Sciatic nerve (tissue), 2 donors: ENCODE measurements at places on chromosomes 6 and 20. TPM values are rescaled to one million over a fixed set of nuclear protein-coding genes. Genes with fewer than 3 reads are reported as not detected.

- DNase-seq: no peak
These were observed 4.7 kb upstream of the ZDHHC14 start for GRCh38 chr6:157376241-157376640.

DNA sequence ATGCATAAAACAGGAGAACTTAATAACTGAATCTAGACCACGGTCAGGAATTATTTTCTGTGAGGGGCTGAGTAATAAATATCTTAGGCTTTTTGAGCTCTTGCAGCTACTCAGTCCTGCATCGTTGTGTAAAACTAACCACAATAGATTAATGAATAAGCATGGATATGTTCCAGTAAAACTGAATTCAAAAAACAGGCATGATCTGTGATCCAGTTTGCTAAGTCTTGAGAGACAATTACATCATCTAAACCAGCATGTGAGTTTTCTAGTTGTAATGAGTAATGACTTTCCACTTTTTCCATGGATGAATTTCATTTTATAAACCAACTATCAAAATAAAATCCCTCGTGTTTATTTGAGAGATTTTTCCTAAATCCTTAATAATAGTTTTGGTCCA lies 336.8 kb downstream of the RFPL4B start:
- DNase-seq: no peak

DNA sequence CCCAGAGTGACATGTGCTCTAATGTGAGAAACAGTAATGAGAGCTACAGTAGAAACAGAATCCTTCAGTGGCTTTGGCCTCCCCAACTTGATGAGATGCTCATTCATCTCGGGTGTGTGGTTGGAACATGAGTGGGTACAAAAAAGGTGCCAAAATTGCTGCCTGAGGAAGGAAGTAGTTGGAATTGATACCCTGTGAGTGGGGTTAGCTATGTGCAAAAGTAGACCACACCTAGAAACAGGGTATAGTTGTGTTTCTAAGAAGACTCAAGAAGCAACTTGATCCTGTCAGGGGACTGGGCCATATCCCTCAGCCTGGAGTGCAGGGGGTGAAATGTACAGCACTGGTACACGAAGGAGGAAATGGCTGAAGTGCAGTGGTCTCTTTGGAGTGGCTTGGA lies 206.4 kb upstream of the SUPT3H start:
- DNase-seq: no peak

GRCh38 chr6:47306887-47307286 lies 2.8 kb downstream of the TNFRSF21 start:
- no peak for DNase-seq

GRCh38 chr6:169886631-169887227 lies 135.3 kb downstream of the ERMARD start:
- no peak for DNase-seq

GRCh38 chr6:29919506-29920445 lies 22.6 kb upstream of the HLA-A start:
- no peak for DNase-seq

DNA sequence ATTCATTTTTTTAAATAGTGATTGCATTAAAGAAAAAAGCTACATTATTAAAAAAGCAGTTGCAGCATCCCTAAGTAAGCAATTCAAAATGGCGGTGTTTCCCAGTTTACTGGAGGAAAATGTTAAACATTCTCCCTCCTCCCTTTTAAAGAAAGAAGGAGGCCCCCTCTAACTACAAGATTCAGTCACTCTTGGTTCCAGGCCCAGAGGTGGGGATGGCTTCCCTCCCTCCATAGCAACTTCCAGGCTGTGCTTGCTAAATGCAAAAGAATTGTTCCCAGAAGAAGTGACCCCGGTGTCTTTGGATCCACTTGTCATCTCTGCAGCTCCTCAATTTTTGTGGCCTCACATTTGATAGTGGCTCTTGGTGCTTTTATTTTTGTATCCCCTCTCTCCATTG lies 165.9 kb downstream of the SOBP start:
- DNase-seq: no peak

GRCh38 chr6:28010526-28010925 lies 53.5 kb downstream of the OR2B6 start:
- no peak for DNase-seq

DNA sequence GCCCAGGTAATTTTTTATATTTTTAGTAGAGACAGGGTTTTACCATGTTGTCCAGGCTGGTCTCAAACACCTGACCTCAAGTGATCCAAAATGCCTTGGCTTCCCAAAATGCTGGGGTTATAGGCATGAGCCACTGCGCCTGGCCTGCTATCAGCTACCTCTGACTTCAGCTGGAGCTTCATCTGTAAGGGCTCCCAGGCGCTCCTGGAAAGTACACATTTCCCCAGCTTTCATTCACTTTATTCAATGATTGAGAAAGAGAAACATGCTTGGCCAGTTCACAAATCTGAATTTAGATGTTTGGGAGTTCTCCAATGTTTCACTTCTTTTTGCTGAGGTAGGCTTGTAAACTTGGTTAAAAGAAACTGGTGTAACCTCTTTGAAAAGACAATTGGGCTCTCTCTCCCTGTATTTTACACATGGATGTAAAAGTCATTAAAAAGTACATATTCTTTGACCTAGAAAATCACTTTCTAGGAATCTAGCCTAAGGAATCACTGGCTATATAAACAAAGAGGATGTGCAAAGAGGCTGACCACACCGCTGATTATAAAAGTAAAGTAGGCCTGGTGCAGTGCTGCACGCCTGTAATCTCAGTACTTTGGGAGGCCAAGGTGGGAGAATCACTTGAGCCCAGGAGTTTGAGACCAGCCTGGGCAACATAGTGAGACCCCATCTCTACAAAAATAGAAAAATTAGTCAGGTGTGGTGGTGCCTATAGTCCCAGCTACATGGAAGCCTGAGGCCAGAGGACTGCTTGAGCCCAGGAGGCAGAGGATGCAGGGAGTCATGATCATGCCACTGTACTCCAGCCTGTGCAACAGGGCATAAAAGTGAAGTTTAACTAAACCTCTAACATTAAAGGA lies 128.9 kb downstream of the BACH2 start:
- no peak for DNase-seq

GRCh38 chr6:98764373-98764911 lies 69.9 kb upstream of the POU3F2 start:
- no peak for DNase-seq

- DNase-seq: no peak
These were observed 517.0 kb upstream of the ID4 start for GRCh38 chr6:19320111-19320581.

GRCh38 chr20:50353289-50353961 lies 156.8 kb upstream of the PTPN1 start:
- DNase-seq: no peak

- DNase-seq: peak; percentile 10
These were observed 95.2 kb downstream of the GMPR start for GRCh38 chr6:16333580-16333979.

- DNase-seq: no peak
These were observed 36.7 kb upstream of the CCN6 start for GRCh38 chr6:112017169-112017568.

DNA sequence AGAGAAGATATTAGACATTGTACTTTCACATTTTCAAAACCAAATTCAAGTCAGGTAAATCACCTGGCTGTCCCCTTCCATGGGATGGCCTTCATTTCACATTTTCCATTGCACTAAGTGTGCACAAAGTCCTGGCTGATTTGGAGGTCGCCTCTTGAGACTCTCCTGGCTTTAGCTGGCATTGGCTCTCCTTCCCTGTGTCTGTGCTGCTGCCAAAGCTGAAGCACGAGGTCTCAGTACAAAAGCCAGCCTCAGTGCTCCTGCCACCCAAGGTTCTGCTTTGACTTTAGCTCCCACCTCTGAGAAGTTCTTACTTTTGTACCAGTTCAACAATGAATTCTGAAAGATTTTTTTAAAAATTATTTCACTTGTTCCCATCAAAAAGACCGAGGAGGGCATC lies 289.2 kb upstream of the CNR1 start:
- no peak for DNase-seq

GRCh38 chr6:124917769-124918168 lies 44.5 kb upstream of the RNF217 start:
- no peak for DNase-seq

DNA sequence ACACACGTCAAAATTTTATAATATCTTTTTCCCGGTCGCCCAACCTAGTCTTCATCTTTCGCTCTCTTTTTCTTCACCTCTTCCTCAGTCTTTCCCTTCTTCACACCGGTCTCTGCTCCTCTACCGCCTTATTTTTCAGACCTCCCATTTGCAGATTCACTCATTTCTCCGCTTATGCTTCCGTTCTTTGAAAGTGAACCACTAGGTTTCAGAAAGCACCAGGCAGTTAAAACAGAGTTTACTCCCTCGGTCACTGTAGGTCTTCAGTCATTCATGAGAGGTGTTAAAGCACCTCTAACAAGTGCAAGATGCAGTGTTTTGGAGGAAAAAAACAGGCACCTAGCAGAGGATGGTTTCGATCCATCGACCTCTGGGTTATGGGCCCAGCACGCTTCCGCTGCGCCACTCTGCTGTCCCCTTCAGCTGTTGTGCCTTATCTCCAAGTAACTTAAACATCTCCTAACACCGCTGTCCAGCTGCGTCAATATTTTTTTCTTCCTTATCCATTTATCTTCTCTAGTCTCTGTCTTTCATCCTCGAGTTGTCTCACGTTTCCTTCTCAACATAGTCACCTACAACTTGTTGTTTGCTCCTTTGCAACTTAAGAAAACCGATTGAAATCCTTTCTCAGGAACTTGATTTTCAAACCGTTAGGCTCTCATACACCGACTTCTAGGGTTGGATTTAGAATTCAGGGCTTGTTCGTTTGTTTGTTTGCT lies 119.7 kb upstream of the ZNF184 start:
- DNase-seq: no peak

- DNase-seq: peak; percentile 80
These were observed 107.1 kb downstream of the COL12A1 start for GRCh38 chr6:75098709-75099108.

DNA sequence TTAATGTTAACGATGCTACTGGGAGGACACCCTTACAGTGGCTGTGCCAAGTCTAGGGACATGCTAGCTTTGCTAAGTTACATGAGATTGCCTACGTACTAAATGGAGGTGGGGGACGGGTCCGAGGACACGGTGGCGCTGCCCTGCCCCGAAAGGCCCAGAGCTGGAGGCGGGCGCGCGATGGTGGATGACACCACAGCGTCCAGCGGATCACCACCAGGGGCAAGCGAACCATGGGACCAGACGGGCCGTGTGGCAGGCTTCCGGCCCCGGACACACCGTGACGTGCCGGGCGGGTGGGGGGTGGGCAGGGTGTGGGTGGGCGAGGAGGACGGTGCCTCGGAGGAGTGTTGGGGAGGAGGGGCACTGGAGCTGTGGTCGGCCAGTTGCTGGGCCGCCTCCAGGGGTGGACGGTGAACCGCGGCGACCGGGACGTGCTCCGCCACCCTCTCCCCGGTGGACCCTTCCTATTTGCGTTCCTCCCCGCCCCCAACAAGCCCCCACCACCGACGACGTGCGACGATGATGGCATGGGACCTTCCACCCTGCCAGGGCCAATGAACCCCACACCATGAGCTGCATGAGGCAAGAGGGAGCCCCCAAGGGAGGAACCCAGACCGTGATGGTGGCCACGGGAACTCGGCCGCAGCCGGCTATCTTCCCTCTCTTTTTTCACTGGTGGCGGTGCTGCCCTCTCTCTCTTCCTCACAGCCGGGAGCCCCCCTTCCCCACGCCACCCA lies 773.3 kb upstream of the DEFB115 start:
- peak; percentile 40 for DNase-seq

Gene CPNE5
- 6.9 TPM for total RNA-seq

Gene PRL
- 0.36 TPM for total RNA-seq

Gene TOMM34
- total RNA-seq: 19.3 TPM

Gene CRISP2
- not detected for total RNA-seq

Gene ABHD16B
- not detected for total RNA-seq

Gene CD24
- total RNA-seq: 3.3 TPM

Gene EEF1A2
- total RNA-seq: 0.45 TPM

Gene F13A1
- total RNA-seq: 231 TPM
